ENCODE measurements at places on chromosomes 13 and 19.
A peak's percentile ranks its signal among the peaks of the same experiment; 100 is the strongest.

- DNase-seq, result no peak
These were observed 460.8 kb downstream of the KLF5 start for GRCh38 chr13:73519396-73520116.

DNA sequence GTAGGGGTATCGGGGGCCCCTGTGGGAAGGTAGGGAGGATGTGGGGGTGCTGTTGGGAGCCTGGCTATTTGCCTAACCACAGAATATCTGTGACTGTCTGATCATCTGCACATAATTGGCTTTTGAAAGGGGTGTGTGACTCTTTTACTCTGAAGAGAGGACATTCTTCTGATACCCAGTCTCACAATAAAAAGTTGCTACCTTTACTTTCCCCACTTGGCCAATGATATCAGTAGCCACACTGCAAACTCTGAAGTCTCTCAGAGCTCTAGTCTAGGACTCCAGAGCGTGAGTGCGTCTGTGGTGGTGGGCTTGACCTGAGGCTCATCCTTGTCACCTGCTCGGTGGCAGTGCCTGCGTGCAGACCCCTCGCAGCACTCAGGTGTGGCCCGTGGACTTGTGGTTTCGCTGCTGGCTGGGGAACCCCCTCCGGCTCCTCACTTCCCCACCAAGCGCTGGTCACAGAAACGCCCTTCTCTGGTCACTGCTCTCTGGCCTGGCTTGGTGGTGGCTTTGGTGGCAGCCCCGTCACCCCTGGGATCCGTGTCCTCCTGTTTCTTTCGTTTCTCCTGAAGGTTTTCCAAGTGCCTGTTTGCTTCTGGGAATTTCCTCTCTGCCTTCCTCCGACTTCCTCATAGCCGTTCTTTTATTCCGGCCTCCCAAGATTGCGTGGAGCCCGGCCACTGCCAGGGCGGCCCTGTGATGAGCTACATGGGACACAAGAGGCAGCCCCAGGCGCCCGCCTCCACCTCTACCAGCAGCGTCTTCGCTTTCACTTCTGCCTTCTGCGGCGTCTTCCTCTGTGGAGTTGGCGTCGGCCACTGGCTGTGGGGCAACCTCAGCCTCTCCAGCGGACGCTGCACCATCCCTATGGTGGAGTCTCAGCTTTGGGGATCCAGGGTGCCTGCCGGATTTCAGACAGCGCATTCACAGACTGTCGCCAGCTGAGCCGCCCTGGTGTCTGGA, 78.0 kb downstream of the ATP11A start:
- peak; percentile 61 for DNase-seq

DNA sequence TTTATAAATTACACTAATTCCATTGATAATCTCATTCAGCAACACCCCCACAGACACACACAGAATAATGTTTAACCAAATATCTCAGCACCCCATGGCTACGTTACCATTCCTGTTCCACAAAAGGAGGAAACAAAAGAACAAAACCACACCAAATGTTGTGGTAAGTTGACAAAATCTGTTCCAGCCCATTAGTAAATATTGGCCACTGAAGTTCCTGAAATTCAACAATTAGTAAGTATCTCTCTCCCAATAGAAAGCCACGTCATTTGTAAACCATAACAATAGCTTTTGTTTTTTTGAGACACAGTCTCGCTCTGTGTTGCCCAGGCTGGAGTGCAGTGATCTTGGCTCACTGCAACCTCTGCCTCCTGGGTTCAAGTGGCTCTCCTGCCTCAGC, 2.3 kb upstream of the FCAR start:
- DNase-seq, result no peak

DNA sequence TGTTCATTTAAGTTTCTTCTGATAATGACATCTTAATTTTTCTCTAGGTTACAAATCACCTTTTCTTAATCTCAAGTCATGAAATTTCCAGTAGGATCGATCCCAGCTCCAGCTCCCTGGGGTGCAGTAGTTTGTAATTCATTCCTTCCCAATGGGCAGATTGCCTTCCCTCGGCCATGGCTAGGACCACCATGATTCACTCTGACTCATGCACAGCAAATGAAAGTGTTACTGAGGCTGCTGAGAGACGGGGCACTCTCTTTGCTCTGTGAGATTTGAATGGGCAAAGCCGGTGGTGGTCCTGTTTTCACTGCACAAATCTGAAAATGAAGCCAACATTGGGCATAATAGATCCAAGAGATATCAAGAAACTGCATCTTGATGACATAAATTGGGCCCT, 202.8 kb upstream of the IRS2 start:
- DNase-seq, result no peak

- DNase-seq, result no peak
These were observed 27.7 kb upstream of the UBL3 start for GRCh38 chr13:29878101-29878500.

DNA sequence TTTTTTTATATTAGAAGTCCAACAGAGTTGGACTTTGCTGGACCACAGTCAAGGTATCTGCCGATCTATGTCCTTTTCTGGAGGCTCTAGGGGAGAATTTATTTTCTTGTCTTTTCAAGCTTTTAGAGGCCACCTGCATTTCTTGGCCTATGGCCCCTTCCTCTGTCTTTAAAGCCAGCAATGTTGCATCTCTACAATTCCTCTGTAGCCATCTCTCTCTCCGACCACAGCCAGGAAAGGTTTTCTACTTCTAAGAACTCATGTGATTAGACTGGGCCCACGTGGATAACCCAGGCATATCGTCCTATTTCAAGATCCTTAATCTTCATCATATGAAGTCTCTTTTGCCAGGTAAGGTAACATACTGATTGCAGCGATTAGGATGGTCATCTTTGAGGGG, 43.5 kb upstream of the RGCC start:
- no peak for DNase-seq

DNA sequence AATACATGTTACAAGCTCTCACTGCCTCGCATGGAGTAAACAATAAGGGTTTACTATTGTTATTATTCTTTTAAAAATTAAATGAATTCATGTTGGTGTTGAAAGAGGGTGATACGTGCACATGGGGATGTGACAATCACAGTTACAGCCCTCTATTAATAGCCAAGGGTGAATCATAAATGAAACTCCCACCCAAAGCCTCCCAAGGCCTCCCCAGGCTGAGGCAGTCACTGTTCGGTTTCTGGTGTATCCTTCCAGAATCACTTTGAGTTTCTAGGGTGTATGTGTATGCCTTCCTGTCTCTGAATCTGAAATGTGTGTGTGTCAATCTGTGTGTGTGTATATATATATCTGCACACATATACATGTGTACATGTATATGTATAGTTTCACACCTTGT, 73.4 kb downstream of the AKAP11 start:
- DNase-seq, result no peak

DNA sequence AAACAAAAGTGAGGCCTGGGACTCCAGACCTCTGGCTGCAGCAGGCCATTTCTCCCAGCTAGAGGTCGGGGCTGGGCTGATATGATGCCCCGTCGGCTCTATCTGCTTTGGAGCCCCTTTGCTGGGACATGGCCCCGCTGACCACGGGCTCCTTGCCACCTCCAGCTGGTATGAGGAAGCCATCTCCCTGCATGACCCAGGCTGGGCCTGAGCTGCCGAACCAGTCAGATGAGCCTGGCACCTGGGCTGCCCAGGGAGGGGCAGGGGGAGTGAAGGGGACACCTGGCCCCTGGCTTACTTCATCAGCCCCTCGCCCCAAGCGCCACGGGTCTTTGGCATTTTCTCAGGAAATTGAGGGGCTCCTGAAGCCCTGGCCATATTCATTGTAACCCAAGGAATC, 7.8 kb downstream of the ZSWIM4 start:
- DNase-seq, result no peak

GRCh38 chr19:23887642-23888041, 27.0 kb upstream of the ZNF726 start:
- no peak for DNase-seq

DNA sequence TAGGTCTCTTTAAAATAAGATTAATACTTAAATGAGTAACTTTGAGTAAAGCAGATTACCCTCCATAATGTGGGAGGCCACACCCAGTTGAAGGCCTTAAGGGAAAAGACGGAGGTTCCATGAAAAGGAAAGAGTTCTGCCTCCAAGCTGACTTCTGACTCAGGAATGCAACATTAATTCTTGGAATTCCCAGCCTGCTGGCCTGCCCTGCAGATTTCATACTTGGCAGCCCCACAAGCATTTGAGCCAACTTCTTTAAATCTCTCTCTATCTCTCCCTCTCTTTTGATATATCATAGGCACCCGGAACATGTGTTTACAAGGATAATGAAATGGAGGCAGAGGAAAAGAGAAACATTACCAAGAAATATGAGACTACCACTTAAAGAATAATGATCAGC, 902.3 kb upstream of the MIR17HG start:
- no peak for DNase-seq

- DNase-seq, result no peak
These were observed 10.6 kb upstream of the CEACAM21 start for GRCh38 chr19:41565379-41565720.

- no peak for DNase-seq
These were observed 40.2 kb upstream of the ABCC4 start for GRCh38 chr13:95341441-95341840.

GRCh38 chr19:57068921-57069697, 50.7 kb upstream of the USP29 start:
- no peak for DNase-seq

- no peak for DNase-seq
These were observed 481.7 kb upstream of the PRR20A start for GRCh38 chr13:56659041-56659471.

DNA sequence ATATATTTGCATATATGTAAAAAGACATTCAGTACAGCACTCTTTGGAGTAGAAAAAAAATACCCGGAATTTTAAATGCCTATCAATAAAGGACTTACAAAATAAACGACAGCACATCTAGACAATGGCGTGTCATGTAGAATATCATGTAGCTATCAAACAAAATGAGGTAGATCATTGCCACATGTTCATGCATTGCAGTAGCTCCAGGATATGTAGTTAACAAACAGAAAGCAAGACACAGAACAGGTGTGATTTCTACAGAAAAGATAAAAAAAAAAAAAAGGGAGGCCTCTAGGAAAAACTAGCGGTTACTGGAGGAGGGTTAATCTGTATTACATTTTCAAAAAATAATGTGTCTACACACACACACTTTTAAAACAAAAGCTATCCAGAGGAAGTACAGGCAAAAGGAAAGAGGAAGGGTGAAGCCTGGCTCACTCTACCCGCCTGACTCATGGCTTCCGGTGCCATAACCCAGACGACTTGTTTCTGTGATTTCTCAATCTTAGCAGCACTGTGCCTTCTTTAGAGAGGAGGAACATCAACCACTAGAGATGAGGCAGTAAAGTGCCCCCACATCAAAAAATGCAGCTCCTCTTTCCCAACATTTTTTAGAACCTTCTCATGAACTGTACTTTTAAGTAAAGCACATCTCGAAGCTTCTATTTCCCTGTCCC, 6.9 kb downstream of the KCTD12 start:
- peak; percentile 36 for DNase-seq

GRCh38 chr13:52128714-52129700, at the start of gene NEK5:
Gene NEK5, minus strand, starts transcription at chr13:52129073. Its CDS starts 1,591 bp downstream, at chr13:52127482.
- peak; percentile 46 for DNase-seq

DNA sequence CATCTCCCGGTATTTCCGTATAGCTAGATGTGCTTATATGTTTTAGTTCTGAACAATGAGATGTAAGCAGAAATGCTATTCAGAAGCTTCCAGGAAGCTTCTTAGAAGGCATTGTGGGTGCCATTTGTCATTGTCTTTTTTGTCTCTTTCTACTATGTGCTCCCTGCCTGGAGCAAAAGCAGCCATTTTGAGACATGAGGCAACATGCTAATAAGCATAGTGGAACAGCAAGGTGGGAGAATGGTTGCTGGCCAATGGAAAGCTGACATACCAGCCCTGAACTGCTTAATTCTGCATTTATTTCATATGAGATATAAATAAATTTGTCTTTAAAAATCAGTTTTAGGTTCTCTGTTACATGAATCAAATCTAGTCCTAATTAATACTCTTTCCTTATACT, 299.7 kb downstream of the LMO7 start:
- no peak for DNase-seq

DNA sequence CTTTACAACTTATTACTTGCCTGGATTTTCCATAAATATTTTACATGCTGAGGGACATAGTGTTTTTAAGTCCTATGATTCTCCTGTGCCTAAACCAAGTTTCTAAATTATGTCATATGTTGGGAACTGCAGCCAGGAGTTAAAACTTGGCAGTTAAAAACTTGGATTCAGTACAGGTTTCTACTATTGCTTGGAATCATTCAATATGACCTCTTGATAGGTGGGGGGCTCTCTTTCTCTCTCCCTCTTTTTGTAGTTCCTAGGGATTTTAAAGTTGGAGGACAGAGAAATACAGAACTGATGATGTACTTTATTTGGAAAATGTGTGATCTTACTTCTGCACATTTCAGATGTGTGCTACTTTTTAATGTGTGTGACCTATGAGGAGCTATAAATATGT, 4.7 kb downstream of the CSNK1A1L start:
- DNase-seq, result no peak

DNA sequence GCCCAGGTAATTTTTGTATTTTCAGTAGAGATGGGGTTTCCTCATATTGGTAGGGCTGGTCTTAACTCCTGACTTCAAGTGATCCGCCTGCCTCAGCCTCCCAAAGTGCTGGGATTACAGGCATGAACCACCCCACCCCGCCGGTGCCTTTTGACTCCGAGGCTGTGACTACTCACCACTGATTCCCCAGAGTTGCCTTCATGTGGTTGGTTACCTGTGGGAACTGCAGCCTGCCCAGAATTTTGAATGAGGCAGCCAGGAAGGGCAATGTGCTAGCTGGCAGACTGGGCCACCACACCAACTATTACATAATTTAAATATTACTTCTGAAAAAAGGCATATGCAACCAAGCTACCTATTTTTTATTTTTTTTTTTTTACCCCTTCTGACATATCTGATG, 42.8 kb downstream of the N4BP2L2 start:
- DNase-seq, result no peak

DNA sequence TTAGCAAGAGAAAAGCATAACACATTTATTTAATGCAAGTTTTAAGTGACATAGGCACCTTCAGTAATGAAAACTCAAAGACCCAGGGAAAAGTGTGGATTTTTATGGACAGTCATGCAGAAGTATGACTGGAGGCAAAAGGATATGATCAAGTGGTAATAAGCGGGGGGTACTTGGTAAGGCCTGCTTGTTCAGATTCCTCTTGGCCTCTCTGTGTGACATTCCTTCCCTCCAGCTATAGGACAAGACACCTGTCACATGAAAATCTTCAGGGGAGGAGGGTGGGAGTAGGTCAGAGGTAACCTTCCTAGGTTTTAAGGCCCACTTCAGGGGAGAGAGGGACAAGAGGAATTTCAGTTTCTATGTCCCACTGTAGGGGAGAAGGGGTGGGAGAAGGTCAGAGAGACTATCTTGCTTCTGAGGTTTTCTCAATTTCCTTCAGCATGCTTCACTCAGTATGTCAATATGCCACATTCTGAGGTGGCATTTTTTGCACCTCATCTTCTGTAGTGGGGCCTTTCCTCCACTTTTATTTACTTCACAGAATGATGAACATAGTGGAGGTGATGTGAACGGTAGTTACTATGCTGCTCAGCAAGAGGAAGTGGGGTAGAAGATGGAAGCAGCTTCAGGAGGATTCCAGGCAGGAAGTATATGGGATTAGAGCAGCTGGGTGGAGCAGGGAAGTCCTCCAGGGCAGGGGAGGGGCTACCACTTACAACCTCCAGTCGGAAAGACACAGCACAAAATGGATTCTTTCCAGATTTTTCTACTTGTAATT, 73.2 kb upstream of the RFC3 start:
- no peak for DNase-seq

- no peak for DNase-seq
These were observed 14.7 kb upstream of the CEACAM6 start for GRCh38 chr19:41740415-41741243.

GRCh38 chr19:14142262-14143190, 6.1 kb upstream of the ASF1B start:
- no peak for DNase-seq

All from GM19239 (cell line).